Forelimb muscle (tissue), 1 donor: ENCODE measurements at places on chromosomes 7 and 10. TPM values are rescaled to one million over a fixed set of nuclear protein-coding genes. Genes with fewer than 3 reads are reported as not detected.

GRCh38 chr10:73791871-73792400 lies 6.5 kb downstream of the ZSWIM8 start:
- no peak for DNase-seq

- no peak for DNase-seq
These were observed at the start of gene FERD3L for GRCh38 chr7:19144661-19145433. Gene FERD3L, minus strand, starts transcription at chr7:19145421. Its CDS starts 59 bp downstream, at chr7:19145362.

The ATP6V0A4 gene
- not detected for polyA plus RNA-seq

- DNase-seq, result no peak
These were observed 139.3 kb downstream of the GLI3 start for GRCh38 chr7:42097752-42098151.

The RHOBTB1 gene
- polyA plus RNA-seq, result 20.7 TPM

The STEAP1 gene
- 1.5 TPM for polyA plus RNA-seq

- DNase-seq, result no peak
These were observed 27.9 kb upstream of the CUL1 start for GRCh38 chr7:148670807-148671206.

DNA sequence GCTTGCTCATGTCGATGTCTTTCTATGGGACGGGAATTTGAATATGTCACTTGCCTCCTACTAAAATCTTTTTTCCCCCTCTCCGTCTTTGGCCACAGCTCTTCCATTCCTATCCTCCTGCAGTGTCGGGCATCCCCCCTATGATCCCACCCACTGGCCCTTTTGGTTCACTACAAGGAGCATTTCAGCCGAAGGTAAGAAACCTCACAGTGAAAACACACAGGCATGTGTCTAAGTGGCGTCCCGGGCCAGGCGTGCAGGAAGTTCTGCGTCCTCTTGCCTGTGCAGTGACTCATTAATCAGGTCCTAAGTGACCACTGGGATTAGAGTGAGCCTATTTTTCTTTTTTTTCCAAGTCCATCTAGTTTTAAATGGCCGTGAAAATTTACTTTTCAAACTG lies 360.5 kb upstream of the GALNT17 start:
- no peak for DNase-seq

DNA sequence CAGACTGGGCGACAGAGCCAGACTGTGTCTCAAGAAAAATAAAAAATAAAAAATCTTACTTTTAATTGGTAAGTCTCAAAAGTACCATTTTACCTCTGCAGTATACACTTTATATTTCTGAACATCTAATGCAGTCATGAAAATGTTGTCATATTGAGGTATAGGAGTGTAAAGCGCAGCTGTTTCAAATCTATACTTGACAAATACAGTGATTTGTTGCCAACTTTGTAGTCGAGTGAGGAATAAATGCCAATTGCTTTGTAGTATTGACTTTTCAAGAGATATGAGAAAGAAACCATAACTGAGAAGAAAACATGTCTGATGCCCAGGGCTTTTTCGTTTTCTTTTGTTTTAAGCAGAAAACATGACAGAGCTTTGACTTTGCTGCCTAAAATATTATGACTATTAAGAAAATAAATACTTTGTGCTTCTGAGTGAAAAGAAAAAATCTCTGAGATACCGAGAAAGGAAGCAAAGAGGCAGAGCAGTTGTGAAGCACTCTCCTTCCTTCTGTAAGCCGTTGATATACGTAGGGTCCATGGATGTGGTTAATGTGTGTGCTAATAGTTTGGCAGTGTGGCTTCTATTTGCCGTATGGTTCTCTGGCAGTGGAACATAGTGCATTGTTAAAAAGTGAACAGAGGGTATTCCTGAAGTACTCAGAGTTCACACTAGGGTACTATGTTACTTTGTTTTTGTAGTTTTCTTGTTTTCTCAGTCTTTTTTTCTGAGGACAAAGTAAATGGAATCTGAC lies 38.2 kb downstream of the AVL9 start:
- DNase-seq, result no peak

- no peak for DNase-seq
These were observed 48.4 kb upstream of the ITGB1 start for GRCh38 chr10:33006342-33006887.
